ENCODE measurements at places on chromosomes 16 and 17.
A peak's percentile ranks its signal among the peaks of the same experiment; 100 is the strongest.

GRCh38 chr17:30552994-30553566 is 75.9 kb downstream of the GOSR1 start:
- no peak for DNase-seq

DNA sequence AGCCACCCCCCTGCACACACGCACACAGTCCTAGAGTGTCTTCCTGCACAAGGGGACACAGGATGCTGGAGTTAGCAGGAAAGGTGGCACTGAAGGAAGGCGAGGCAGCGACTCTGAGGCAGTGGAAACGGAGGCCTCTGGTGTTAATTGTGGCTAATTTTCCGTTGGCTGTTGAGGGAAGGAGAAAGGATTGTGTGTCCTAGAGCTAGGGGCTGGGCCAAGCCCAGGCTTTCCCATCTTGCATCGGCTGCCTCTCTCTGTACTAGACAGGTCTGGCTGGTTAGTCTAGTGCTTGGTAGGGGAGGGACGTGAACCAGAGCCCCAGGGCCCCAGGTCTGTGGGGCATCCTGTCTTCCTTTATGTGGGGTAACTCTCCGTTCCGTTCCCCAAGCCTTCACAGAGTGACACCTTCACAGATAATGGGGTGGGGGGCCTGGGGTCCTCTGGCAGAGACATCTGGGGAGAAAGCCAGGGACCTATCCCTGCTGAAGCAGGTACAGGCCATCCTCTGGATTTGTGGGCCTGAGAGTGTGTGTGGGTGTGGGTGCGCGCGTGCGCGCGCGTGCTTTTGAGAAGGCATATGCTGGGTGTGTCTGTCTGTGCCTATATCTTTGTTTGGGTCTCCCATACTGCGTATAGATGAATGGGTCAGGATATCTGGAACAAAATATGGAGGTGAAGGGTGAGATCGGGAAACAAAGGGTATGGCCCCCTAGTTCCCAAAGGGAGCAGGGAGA is at the start of gene CHD3:
CHD3 (plus strand) TSS at position 606 of the 737 bp plus-strand sequence. CDS start 212 bp downstream, outside the sequence.
- no peak for DNase-seq

- DNase-seq: no peak
These were observed 7.6 kb upstream of the TNRC6A start for GRCh38 chr16:24721830-24722238.

DNA sequence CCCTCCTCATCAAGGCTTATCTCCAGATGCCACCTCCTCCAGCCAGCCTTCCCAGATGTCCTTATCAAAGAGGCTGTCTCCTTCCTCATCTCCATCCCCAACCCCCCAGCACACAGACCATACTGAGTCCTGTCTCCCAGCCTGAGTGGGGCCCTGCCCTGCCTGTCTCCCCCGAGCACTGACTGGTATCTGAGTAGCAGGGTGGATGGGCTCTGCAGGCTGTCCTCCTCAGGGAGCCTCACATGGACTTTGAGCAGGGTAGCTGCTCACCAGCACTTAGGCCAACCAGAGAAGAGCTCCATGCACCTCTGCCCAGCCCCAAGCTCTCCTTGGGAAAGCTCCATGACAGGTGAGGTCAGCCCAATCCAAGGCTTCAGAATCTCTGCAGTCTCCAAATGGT is 20.0 kb upstream of the ITGA3 start:
- no peak for DNase-seq

GRCh38 chr17:8226536-8227237 is 16.3 kb upstream of the AURKB start:
- peak; percentile 38 for DNase-seq

- no peak for DNase-seq
These were observed 13.1 kb downstream of the ZSCAN10 start for GRCh38 chr16:3085868-3086595.

- DNase-seq: no peak
These were observed 23.9 kb upstream of the TOM1L1 start for GRCh38 chr17:54876656-54877195.

GRCh38 chr16:47866423-47866822 is 289.4 kb downstream of the ABCC12 start:
- no peak for DNase-seq

DNA sequence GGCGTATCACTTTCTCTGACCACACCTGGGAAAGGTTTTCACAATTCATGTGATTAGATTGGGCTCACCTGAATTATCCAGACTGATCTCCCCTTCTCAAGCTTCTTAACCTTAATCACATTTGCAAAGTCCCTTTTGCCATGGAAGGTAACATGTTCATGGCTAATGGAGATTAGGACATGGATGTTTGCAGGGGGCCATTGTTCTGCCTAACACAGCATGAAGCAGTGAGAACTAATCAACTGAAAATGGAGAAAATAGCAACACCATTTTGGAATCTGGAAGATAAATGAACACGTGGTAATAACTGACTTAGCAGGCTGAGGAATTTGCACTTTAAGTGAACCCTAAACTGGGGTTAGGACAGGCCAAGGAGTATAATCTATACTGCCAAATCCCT is 25.0 kb upstream of the SBK1 start:
- DNase-seq: no peak

DNA sequence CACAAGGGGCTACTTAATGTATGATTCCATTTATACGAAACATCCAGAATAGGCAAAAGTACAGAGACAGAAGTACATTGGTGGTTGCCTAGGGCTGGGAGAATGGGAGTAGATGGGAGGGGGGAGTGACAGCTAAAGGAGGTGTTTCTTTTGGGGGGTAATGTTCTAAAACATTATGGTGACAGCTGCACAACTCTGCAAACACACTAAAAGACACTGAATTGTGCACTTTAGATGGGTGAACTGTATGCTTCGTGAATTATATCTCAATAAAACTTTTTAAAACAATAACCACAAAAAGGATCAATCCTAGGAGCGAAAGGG is 661 bp downstream of the LYRM9 start:
- DNase-seq: no peak

- no peak for DNase-seq
These were observed 29.2 kb downstream of the GNA13 start for GRCh38 chr17:65027305-65027704.

Measured in central memory CD8-positive, alpha-beta T cell (primary cell).